ENCODE measurements at places on chromosomes 3 and 15.

- peak; percentile 96 for DNase-seq
Measured at GRCh38 chr3:14431917-14432834, 29.8 kb downstream of the SLC6A6 start.

DNA sequence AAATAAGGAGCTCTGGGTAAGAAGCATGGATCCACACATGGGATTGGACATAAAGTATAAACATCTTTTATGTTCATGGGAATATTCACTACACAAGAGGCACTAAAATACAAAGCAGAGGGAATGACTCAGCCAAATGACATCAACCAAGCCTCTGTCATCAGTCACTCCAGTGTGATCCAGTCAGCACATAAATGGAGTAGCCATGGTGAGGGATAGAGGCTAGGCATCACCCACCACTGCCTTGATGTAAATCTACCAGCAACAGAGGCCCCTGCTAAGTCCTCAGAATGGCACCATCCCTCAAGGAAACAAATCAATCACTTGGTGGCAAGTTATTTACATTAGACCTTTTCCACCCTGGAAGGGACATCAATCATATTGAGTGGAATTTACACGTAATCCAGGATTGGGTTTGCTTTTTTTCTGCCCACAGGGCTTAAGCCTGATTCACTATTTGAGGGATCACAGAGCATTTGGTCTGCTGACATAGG lies 27.2 kb downstream of the VEPH1 start:
- no peak for DNase-seq

DNA sequence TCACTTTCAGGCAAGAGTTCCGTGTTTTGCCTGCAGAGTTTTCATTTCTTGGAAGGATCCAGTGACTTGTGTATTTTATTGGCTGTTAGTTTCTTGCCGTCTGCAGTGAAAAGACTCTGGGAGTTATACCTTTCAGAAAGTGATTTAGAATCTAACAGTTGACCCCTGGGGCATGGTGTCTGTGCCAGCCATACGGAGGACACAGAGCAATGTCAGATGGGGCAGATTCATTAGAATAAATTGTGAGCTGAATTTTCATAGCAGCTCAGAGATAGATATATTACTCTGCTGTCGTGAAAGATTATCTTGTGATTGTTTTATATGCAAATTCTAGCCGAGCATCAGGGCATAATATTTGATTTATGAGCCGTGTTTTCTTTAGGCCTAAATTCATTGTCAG lies 131.6 kb downstream of the SV2B start:
- DNase-seq, result no peak

GRCh38 chr3:9878700-9879099 lies 1.4 kb downstream of the CIDEC start:
- DNase-seq, result no peak

GRCh38 chr15:77486542-77487468 lies 66.1 kb downstream of the HMG20A start:
- no peak for DNase-seq

- DNase-seq, result peak; percentile 19
Measured at GRCh38 chr3:170033489-170033888, 4.3 kb upstream of the GPR160 start.

DNA sequence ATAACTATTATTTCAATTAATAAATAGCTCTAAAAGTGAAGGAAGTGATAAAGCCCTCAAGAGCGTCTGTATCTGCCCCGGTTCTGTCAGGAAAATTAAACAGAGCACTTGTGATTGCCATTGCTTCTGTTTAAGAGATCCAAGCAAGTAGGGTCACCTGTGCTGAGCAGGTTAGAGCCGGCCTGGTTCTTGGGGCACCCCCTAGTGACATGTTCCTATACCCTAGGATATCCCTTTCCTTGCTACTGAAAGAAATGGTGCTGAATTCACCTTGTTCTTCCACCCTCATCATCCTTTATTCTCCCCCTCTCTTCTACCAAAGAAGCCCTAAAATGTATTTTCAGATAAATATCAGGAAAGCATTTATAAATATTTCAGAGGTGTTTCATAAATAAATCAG lies 323.5 kb downstream of the RORA start:
- peak; percentile 21 for DNase-seq

DNA sequence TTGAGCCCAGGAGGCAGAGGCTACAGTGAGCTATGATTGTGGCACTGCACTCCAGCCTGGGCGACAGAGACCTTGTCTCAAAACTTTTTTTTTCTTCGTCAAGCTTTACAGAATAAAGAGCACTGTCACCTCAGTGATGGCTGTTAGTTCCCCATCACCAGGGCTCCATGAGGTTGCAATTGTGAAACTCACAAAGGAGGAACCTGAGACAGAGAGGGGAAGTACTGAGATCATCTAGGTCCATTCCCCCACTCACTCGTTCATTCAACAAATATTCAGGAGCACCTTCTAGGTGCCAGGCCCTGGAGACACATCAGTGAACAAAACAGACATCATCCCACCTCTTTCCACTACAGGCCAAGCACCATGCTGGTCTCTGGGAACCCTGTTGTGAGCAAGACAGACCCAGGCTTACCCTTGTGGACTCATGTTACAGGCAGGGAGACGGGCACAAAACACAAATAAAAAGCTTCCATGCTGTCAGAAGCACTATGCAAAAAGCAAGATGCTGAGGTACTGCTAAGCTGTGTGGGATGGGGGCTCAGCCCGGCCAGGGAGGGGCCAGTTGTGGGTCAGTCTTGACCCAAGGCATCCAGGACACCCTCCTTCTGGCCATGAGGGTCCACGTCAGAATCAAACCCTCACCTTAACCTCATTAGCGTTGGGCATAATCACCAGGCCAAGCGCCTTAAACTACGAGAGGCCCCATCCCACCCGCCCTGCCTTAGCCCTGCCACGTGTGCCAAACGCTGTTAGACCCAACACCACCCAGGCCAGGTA lies 2.1 kb upstream of the RHO start:
- no peak for DNase-seq

GRCh38 chr15:64807051-64807749 lies 18.2 kb downstream of the PIF1 start:
- DNase-seq, result no peak

DNA sequence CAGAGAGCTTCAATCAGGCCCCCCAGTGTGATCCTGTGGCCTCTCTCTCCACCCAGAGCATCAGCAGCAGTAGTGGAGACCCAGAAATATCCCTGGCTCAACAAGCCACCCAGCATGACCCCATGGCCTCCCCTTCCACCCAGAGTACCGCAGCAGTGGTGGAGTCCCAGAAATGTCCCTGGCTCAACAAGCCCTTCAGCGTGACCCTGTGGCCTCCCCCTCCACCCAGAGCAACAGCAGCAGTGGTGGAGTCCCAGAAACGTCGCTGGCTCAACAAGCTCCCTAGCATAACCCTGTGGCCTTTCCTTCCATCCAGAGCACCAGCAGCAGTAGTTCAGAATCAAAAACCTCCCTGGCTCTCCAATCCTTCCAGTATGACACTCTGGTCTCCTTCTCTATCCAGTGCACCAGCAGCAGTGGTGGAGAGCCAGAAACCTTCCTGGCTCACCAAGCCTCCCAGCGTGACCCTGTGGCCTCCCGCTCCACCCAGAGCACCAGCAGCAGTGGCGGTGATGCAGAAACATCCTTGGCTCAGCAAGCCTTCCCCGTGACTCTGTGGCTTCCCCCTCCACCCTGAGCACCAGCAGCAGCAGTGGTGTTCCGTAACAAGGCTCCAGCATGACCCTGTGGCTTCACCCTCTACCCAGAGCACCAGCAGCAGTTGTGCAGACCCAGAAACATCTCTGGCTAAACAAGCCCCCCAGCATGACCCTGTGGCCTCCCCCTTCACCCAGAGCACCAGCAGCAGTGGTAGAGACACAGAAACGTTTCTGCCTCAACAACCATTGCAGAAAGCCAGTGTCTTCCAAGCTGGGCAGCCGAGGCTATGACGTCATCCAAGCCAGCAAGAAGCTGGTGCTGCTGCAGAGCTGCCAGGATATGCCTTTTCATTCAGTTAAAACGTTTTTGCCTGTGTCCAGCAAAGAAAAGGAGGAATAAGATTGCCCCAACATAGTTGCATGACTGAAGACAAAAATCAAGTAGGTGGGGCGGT lies 61.3 kb upstream of the TAMM41 start:
- no peak for DNase-seq

DNA sequence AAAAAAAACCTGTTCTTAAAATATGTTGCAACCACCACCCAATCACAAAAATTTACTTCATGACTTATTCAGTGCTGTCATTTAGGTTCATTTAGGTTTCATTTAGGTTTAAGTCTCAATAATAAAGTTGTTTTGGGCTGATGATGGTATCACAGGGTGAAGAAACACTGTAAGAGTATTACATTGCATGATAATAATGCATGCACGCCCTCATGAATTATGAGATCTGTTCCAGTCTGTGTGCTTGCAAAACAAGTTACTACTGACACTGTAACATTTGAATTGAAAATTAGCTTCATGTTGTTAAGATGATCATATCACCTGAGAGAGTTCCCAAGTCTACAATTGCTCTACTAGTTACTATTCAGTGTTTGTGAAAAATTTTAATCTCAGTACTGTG lies at the start of gene AADACL2:
Gene AADACL2, plus strand, starts transcription at position 315 of the 400 bp plus-strand sequence. CDS start 109 bp downstream, outside the sequence.
- DNase-seq, result no peak

DNA sequence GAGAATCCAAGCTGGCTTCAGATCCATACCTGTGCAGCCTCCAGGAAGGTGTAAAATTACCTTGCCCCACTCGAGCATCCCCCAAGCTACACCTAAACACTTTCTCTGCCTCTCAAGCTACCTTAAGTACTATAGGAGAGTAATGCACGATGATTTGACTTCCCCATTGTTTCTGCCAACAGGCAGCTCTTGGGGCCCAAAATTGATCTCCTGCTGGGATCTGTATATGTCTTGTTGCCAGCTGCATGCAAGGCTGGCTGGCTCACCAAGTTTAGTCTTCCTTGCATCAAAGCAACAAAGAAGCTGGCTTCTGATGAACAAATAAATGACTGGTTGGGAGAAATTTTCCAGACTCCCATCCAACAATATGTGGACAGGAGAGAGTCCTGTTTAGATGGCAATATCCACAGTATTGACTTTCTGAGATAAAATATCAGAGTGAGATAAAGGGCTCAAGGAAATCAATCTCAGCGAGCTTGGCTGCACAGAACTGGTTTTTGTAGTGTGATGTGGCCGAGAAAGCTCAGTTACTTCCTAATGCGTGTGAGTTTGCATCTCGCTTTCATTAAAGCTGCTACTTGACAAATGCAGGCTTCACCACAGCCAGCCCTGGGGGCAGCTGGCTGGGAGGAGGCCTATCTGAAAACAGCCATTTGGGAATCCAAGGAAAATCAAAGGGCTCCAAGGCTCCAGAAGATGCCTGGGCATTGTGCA lies 140.7 kb downstream of the MINAR1 start:
- DNase-seq, result no peak

DNA sequence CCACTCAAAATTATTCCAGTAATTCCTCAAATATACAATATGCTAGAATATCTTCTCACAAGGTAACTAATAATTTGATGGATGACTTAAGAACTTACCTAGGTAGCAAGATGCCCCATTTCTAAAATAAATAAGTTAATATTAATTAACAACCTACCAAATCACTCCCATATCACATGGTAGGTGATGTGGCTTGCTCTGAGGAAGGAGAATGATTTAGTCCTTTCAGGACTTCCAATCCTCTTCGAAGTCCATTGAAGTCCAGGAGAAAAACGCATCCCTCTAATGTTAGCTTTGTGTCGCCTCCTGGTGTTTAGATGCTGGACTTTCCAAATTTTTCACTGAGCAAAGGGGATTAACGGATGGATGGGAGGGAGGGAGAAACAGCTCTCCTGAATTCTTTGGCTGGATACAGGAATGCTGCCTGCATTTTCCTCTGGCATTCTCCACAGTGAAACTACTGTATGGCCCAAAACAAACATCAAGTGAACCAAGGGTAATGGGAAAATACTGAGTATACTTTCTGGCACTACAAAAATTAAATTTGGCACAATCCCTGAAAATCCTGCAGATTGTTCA lies 58.6 kb downstream of the PRICKLE2 start:
- DNase-seq, result no peak

- DNase-seq, result no peak
Measured at GRCh38 chr15:55056500-55056899, 140.2 kb downstream of the RSL24D1 start.

DNA sequence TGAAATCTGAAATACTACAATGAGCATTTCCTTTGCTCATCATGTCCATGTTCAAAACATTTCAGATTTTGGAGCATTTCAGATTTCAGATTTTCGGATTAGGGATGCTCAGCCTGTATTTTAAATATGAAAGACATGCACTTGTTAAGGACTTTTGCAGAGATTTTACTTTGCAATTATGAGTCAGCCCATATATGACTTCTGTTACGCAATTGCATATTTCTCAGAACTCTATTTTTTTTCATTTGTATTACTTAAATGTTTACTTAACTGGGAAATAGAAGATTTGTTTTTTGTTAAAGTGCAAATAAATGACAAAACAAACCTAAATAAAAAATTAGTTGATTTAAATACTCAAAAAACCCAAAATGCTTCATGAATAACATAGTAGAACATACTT lies 376.2 kb downstream of the ZBTB20 start:
- DNase-seq, result no peak

DNA sequence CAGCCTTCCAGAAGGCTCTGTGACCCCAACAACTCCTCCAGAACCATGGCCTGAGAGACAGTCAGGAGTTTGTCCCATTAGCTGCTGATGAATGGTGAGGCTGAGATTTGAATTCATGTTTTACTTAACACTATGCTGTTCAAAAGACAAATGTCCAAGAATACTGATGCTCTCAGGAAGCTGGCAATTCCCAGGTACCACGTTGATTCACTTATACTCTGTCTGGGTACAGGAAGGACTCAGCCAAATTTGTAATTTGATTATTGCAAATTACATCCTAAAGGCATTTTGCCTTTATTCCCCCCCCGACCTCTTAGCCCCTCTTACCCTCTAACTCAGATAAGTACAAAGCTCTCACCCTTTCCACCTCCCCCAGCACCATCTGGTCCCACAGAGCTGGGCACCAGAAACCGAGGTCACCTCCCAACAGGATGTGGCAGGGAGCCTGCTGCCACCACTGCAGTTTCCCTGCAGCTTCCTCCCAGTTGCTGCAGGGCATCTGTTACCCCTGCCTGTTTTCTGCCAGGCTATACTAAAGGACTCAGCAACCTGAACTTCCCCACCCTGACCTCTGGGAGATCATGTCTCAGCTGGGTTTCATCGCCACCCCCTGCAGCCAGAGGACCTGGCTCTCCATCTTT lies 33.6 kb downstream of the EAF1 start:
- peak; percentile 6 for DNase-seq

GRCh38 chr3:65669163-65669875 lies 369.4 kb downstream of the MAGI1 start:
- no peak for DNase-seq

DNA sequence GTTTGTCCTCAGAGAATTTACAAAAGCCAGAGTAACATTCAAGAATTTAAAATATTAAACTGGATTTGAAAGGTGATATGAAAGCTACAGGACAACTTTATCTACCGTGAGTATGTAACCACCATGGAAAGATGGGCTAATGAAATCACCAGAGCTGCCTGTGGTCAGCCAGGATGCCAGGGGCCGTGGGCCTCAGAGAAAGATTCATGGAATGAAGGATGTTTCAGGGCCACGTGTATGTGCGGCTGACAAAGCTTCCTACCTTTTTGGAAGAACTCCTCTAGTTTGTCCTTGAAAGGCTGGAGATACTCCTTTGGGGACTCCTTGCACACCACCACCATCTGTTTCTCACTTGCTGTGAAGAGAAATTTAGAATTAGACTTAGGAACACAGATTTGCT lies 138.9 kb downstream of the GREM1 start:
- no peak for DNase-seq

- no peak for DNase-seq
Measured at GRCh38 chr3:127221037-127221436, 28.1 kb downstream of the PRR23E start.
